Activated T-cell treated with anti-CD3 and anti-CD28 coated beads, Interleukin-2, amount 50 U/mL, for 4 hours (primary cell): ENCODE measurements at places on chromosomes 3 and 15. TPM values are rescaled to one million over a fixed set of nuclear protein-coding genes. Genes with fewer than 3 reads are reported as not detected.

- DNase-seq = peak; percentile 70
Observed at GRCh38 chr3:50321336-50322114, 1.0 kb downstream of the HYAL2 start.

GRCh38 chr3:179943117-179943880 is 93.4 kb downstream of the PEX5L start:
- DNase-seq = no peak

DNA sequence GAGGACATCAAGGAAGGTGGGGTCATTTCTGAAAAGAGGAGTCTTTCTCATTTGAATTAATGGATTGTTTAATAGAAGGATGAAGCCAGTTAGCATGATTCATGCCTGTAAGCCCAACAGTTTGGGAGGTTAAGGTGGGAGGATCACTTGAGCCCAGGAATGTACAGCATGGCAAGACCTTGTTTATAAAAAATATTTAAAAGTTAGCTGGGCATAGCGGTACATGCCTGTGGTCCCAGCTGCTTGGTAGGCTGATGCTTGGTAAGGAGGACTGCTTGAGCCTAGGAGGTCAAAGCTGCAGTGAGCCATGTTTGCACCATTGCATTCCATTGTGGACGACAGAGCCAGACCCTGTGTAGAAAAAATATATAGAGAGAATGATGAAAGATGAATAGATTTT is 165.5 kb downstream of the ALCAM start:
- DNase-seq = no peak

DNA sequence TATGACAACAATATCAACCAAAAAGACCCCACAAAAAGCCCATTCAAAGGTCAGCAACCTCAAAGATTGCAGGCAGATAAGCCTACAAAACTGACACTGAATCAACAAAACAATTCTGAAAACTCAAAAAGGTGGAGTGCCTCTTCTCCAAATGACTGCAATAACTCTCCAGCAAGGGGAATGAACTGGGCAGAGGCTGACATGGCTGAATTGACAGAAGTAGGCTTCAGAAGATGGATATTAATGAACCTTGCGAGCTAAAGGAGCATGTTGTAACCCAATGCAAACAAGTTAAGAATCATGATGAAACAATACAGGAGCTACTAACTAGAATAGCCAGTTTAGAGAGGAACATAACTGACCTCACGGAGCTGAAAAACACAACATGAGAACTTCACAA is 20.4 kb upstream of the SLC25A38 start:
- no peak for DNase-seq

- DNase-seq = no peak
Observed at GRCh38 chr3:53242155-53242554, 13.7 kb downstream of the TKT start.

DNA sequence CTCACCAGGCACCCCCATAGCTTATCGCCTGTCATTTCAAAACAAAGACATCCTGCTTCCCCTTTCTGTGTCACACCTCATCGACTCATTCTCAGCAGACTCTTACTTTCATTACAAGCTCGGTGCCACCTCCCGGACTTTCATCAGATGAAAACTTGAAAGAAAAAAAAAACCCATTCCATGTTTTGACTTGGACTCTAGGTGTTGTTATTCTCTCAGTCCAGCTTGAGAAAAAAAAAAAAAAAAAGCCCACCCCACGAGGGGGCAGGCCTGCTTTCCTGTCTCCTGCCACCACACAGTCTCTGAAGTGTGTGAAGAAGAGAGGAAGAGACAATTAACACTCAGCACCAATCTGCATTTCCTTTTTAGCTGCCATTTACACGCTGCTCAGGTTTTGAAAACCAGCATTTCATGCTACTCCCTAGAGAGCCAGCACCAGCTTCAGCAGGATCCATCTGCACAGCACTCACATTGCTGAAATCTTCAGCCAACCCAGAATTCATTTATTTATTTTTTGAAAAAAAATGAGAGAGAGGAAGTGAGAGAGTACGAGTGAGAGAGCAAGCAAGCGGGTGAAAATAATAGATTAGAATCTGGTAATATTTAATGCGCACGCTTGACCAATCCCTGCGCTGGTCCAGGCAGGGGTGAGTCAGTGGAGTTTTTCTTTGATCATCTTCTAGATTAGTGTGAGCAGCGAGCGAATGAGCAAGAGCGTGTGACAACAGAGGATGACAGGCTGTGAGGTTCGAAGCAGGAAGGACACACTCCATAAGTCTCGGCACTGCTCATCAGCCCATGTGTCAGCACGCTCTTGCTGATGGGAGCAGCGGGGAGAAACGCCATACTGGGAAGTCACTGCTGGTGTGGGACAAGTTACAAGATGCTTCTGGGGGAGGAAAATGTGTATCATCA is 23.5 kb downstream of the ZNF80 start:
- peak; percentile 71 for DNase-seq

GRCh38 chr3:115099134-115099985 is 47.7 kb downstream of the ZBTB20 start:
- no peak for DNase-seq

DNA sequence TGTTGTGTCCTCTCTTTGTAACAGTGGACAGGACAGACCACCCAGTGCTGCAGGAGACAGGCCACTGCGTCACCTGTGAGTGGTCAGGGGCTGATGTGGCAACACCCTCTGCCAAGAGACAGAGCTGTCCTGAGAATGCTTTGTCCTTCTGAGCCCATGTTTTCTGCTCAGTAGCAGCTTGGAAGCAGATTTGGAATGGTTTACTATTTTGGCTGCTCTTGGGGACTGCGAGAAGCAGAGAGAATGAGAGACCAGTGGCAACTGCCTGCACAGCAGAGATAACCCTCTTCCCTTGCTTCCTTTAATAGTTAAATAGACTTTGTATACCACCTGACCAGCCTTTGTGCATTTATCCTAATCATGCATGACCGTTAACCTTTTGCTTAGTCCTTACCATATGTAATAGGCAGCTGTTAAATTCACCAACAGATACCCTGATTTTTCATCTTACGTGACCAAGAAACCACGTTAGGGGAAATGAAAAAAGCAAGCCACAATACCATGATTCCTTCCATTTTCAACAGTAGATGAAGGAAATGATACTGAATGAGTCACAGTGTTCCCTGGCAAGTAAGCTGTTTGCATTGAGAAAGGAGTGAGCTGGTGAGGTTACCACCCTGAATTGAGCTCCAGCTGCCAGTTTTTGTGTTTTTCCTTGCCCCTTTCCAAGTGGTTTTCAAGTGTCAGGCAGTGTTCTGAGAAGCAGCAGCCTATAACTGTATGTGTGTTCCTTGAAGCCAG is 35.5 kb downstream of the B3GALNT1 start:
- DNase-seq = no peak

GRCh38 chr3:126945891-126946290 is 37.0 kb upstream of the PLXNA1 start:
- DNase-seq = no peak

DNA sequence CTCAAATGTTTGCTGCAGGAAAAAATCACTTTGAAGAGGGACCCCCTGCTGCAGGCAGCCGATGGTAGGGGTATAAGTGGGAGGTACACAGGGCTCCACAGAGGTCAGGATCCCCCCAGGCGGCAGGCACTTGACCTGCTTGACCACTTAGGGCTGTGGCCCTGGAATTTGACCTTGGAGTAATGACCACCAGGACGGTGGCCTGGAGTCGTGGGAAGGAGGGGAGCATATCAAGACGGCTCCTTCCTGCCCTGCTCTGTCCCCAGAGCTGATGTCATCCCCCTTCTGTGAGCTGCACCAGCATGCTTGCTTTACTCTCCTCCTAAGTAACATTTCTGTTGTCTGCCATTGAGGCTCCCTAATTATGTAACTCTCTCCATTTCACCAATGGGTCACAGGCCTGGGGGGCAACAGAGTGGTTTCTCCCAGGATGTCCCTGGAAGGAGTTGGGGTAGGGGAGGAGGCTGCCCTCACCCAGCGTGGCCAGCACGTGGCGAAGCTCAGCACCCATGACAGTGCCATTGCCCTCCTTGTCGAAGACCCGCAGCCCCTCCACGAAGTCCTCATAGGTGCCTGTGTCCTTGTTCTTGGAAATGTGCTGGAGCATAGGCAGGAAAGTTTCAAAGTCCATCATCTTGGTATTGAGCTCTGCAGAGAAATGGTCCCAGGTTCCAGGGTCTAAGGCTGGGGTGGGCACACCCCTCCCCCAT is 4.1 kb downstream of the MYL3 start:
- no peak for DNase-seq

DNA sequence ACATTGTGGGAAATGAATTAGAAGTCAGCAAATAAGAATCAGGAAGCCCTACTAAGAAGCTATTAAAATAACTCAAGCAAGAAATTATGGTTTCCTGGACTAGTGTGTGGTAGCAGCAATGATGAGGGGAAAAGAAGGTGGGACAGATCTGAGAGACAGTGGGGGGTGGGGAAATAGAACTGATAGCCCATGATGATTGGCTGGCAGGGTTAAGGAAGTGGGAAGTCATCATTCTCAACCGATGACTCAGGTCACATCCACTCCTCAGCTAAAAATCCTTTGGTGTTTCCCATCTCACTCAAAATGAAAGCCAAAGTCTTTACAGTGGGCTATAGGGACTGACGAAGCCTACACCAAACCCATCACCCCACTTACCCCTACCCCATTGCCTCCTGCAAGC is 153.9 kb upstream of the ARHGEF26 start:
- DNase-seq = no peak

DNA sequence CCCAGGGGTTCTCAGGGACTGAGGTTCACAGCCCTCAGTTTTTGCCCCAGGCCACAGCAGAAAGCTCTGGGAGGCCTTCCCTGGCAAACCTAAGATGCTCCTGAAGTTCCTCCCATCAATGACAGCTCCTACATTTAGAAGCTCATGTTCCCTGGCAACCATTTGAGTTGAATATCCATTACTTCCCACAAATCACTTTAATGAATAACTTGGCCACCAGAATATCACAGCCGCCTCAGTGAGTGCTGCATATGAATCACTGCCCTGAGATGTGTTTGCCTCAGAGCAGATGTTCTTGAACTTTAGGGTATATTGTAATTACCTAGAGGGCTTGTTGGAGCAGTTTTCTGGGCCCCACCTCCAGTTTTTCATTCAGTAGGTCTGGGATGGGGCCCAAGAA is 27.4 kb downstream of the SLCO2A1 start:
- DNase-seq = no peak

GRCh38 chr15:70318594-70319465 is 221.1 kb upstream of the TLE3 start:
- DNase-seq = no peak

DNA sequence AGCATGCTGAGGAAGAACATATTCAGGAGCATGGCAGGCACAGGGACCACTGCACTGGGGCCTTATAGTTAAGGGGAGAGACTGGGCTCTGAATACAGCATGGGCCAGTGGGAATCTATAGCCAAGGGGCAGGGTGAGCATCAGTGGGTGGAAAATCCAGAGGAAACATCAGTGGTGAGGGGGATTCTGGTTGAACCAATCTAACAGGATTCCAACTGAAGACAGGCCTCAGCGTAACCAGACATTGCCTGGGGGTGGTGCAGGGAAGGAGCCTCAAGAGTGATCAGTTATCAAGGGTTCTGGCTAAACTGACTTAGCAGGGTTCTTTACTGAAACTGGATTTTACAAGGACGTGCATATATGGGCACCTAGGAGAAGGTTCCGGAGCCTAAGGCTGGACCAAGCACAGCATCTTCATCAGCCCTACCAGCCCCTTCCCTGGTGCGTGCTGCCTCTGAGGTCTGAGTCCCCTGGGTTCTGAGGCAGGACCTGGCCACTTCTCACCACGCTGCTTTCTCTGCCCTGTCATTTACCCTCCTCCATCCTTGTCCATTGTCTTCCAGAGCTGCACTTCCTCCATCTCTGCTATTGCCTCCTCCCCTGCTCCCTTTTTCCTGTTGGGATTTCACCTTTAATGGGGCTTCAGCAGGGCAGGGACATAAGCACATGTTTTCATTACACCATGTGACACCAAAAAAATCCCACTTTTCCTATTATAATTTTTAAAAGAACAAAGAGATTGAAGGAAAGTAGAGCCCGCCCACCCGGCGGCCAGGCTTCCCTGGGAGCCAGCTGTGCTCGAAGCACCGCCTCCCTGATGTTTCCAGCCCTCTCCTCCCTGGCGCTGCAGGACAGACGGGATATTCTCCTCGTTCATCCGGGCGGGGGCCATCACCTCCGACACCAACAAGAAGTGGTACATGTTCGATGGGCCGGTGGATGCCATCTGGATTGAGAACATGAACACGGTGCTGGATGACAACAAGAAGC is 52.1 kb downstream of the DNAH1 start:
- no peak for DNase-seq

DNA sequence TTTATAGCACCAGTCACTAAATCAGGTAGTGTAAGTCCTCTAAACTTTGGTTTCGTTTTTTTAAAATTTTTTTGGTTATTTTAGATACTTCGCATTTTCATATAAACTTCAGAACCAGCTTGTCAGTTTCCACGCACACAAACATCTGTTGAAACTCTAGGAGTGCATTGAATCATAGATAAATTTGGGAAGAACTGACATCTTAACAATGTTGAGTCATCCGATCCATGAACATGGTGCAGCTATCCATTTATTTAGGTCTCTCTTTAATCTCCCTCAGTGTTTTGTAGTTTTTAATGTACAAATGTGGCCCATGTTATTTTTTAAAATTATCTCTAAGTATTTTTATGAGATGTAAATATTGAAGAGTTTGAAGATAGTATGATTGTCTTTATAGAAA is 17.7 kb downstream of the TICRR start:
- DNase-seq = no peak

GRCh38 chr15:37142371-37142770 is 42.0 kb upstream of the MEIS2 start:
- no peak for DNase-seq

DNA sequence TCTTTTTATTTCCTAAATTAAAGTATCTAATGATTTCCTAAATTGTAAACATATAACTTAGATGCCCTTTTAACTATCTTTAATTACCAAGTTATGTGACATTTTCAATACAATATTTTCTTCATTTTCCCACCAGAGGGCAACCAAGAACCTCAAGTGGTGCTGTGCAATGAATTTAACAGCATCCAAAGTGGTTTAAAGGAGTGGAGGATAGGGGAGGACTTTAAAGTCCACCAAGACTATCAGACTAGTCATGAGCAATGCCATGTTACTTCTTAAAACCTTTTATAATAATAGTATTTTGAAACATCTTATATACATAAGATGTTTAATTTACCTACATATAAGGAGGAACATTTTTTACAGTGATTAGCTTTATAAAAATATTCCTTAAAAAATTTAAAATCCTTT is 74.4 kb downstream of the DLG1 start:
- no peak for DNase-seq

CD96 gene
- total RNA-seq = 28.3 TPM

PLS1 gene
- total RNA-seq = 4.6 TPM

ACKR2 gene
- total RNA-seq = 0.14 TPM

FBXW12 gene
- total RNA-seq = not detected

CLDND1 gene
- total RNA-seq = 222 TPM

GABRB3 gene
- 0.21 TPM for total RNA-seq
